HFF-Myc (cell line): ENCODE measurements at places on chromosomes 3 and 15.

GRCh38 chr3:178673529-178673928 lies 137.3 kb downstream of the KCNMB2 start:
- DNase-seq = no peak

DNA sequence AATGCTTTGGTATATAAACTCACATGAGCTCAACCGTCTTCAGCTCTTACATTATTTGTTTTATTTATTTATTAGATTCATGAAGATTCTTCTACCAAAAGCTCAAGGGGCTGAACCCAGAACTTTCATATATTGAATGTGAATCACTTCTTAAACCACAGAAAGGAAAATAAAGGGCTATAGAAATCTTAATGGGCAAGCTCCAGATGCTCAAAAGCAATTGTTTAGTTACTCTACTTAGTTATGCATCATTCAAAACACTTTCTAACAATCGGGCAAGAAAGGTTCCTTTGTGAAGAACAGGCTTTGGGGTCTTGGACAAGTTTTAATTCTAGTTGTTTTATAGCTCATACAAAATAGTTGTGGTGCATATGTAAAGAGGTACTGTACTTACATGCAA lies 380.2 kb downstream of the TIGIT start:
- no peak for DNase-seq

- no peak for DNase-seq
Observed at GRCh38 chr3:167843481-167843880, 108.0 kb downstream of the SERPINI1 start.

DNA sequence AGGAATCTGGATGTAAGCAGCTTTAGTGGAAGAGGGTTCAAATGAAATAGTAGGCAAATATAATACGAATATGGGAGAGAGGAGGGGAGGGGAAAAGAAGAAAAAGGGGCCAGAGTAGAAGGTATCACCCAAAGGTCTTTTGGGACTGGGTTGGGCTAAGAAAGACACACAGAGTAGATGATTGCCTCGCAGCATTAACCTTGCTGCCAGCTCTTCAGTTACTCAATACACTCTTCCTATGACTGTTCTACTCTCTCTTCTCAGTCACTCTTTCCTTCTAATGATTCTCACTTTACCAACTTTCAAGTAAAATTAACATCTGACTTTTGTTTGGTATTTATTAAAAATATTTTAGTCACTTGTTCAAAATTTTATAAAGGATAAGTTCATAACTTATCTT lies 52.8 kb downstream of the CLASP2 start:
- DNase-seq = no peak

DNA sequence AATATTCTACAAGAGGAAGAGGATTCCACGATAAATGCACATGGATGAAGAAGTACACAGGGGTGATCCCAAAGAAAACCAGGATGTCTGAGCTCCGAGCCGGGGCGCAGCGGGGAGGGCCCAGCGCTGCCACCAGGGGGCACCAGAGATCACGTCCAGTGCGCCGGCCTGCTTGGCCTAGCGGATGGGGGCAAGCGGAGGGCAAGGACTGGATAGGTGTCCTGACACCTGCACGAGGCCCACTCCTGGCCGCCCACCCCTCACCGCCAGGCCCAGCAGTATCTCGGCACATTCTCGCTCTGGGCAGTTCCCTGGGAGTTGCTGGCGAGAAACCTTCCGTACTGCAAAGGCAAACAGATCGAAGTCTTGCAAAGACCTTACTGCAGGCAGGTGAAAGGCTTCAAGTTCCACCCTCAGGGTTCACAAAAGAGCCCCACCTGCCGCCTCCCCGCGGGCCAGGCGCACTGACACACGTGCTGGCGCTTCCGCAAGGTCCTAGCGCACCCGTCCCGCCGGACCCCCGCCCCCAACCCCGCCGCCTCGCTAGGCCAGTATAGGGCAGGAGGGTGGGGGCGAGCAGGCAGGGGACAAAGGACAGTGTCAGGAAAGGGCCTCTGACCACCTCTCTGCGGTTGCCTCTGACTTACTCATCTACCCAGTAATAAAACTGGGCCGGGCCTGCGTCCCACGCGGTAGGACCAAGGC lies 3.3 kb downstream of the ANKRD63 start:
- no peak for DNase-seq

DNA sequence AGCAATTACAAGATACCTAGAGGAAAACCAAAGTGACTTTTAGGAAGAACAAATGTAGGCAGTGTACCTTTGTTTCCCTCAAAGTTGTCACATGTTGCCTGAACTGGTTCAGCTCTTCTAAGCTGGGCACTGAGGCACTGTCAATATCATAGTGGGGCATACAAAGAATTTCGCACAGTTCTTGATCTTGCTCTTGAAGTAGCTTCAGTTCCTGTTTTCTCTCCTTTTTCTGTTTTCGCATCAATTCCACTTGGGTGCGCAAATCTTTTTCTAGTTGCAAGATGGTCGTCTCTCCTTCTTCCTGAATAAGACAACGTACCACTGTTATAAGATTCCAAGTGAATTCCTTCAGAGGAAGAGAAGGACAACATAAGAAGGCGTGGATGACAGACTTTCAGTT lies 12.7 kb downstream of the PRC1 start:
- DNase-seq = no peak

DNA sequence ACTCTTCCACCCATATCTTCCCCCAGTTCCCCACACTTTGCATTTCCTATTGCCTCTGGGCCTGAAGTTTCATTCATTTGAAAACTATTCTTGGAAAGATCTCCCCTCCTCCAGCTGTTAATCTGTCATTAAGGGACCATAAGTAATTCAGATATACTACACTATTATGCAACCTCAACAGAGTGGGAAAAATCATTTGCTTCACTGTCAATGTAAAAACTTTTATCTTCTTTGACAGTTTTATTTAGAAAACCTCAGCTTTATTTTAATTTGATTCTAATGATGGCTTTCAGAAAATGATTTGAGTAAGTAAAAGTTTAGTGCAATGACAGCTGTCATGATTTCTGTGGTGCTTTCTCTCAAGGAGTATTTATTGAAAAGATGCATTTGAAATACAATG lies 435.3 kb upstream of the KCNMB2 start:
- DNase-seq = no peak

DNA sequence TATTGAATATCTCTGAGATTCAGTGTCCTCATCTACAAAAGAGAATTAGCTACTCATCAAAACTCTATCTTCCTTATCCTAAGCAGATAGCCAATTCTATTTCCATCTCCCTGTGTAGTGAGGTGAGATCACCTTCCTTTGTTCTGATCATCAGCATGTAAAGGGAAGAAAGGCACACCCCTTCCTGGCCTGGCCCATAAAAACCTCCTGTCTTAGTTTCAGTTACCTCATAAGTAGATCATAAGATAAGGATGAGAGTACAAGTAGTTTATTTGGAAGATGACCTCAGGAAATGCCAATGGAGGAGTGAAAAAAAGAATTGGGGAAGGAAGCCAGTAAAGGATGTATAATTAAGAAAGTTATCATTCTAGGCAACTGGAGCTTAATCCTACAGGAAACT lies 114.5 kb upstream of the GADL1 start:
- DNase-seq = no peak

DNA sequence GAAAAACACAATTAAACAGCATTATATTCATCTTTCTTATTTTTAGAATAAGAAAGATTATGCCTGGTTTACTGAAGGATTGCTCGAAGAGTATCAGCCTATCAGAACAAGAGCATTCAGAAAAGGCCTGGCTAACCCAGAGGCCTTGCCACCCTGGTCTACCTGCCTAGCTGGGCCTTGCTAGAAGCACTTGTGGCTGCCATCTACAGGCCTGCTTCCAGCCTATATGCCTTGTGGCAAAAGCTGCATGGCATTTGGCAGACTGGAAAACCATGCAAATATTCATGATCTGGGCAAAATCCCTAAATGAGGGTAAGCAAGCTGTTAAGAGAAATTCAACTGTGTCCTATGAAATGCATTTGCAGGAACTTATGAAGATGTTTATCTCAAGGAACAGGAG lies 9.3 kb upstream of the ATP13A4 start:
- no peak for DNase-seq

DNA sequence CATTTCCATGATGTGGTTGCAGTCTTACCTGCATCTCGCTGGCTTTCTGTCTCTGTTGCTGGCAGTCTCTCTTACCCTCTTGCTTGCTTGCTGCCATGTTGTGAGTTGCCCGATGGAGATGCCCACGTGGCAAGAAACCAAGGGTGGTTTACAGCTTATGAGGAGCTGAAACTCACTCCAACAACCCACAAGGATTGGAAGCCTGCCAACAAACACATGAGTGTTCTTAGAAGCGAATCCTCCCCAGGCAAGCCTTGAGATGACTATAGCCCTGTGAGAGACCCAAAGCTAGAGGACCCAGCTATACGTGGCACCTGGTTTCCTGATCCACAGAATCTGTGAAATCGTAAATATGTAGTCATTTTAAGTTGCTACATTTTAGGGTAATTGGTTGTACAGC lies 490.9 kb upstream of the ADAMTS9 start:
- no peak for DNase-seq

DNA sequence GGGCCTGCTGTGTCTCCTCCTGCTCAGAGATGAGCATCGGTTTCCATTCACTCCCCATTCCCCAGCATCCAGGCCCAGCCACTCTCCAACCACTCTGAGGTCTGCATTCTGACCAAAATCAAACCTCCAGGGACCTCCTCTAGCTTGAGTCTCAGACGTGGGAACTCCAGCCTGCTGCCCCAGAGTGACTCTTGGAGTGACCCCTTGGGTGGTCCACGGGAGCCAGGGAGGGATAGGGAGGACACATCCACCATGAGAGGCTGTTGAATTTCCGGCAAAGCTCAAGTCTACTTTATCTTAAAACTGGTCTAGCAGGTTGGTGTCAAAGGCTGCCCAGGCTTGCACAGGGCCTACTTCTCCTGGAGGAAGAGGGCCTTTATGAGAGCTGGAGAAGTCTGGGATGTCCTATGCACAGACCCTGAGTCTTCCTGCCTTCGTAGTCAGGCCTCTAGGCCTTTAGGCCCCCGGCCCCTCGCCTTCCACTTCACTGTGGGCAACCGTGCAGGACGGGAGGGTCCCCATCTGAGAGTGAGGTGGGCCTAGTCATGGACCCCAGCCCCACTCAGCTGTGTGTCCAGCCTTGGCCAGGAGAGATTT lies 8.9 kb downstream of the CISH start:
- DNase-seq = no peak

- peak; percentile 49 for DNase-seq
Observed at GRCh38 chr3:192851821-192852372, 65.8 kb downstream of the MB21D2 start.

DNA sequence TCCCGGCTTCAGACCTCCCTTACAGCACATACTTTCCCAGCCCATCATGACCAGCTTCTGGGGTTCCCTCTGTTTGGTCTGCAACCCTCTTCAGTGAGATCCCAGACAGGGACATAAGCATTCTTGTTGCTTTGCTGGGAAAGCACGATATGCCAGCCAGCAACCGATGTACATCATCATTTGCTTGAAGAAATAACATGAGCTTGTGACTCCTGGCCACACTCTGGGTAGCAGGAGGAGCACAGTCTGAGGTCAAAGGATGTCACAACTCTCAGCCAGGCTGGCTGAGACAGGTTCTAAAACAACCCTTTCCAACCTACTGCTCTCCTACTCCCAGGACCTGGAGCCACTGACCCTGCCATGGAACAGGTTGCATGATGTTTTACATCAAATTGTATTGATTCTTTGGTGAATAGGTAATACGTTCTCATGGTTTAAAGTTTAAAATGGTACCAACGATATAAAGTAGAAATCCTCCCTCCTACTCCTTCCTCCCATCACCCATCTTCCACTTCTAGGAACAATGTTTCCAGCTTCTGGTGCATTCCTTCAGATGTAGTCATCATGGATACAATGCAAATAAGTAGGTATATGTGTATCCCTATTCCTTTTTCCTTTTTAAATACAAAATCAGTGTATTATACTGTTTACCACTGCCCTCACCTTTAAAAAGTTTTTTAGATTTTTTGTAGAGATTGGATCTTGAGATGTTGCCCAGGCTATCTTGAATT lies 190.3 kb downstream of the OPA1 start:
- DNase-seq = no peak

DNA sequence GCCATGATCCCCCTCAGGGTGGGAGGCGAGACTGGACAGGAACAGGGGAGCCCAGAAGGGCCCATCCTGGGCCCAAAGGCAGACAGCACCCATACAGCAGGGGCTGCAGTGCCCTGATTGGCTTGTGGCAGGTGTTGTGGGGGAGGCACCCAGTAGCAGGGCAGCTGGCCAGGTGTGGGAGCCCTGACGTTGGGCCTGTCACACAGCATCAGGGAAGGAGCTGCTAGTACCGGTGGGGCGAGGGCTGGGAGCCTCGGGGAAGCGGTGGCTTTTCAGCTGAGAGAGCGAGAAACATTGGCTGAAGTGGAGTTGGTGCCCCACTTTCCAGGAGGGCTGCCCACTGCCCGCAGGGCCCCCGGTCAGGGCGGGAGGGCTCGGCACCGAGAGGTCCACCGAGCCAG lies 19.7 kb upstream of the CYP11A1 start:
- DNase-seq = no peak

GRCh38 chr3:37519236-37519635 lies 342.4 kb upstream of the CTDSPL start:
- DNase-seq = no peak

DNA sequence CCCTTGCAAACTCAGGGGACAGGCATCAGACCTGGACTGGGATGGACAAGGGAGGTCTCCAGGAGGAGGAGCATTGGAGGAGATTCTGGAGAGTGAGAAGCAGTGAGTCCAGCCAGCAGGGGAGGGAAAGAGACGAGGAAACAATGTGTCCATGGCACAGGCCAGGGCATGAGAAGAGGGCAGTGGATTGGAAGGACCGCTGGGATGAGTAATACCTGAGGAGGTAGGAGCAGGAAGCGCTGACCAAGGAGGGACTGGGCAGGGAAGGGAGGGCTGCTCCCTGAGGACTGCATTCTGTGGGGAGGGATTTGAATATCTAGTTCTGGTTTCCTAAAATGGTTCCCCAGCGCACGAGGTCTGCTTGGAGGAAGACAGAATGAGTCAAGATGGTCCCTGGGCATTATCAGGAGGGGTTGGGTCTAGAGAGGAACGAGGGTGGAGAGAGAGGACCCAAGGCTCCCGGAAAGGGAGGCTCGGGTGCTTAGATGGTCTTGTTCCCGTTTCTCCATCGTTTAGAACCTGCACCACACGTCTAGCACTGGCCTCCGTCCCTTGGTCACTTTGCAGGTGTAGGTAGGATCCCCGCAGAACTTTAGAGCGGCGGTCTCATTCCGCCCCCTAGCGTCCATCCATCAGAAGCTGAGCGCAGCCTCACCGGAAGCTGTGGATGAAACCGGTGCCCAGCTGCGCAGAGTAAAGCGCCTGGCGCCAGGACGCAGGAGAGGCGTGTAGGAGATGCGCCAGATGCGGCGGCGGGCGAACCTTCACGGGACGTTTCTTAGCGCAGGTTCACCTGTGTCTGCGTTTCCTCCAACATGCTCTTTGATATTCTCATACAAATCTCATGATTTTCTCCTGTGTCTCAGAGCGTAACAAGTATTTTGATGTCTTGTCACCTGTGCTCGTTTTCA lies 190.7 kb upstream of the NDN start:
- no peak for DNase-seq

DNA sequence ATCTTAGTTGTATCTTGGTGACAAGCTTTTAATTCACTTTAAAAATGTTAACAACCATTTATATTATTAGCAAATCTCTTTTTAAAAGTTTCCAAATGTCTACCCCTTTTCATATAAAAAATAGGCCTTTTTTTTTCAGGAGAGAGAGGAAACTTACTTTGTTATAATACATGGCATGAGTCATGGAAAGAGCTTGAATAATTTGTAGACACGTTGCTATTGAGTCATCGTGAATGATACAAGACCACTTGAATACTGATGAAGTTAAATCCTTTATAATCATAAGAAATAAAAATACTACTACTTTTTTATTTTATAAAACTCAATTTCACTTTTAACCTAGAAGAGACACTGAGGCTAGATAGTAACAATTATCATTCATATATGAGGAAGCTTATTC lies 70.3 kb upstream of the BBX start:
- no peak for DNase-seq

- no peak for DNase-seq
Observed at GRCh38 chr15:89946681-89947299, 34.0 kb upstream of the ARPIN start.
